ENCODE measurements at places on chromosomes 7 and 10.

DNA sequence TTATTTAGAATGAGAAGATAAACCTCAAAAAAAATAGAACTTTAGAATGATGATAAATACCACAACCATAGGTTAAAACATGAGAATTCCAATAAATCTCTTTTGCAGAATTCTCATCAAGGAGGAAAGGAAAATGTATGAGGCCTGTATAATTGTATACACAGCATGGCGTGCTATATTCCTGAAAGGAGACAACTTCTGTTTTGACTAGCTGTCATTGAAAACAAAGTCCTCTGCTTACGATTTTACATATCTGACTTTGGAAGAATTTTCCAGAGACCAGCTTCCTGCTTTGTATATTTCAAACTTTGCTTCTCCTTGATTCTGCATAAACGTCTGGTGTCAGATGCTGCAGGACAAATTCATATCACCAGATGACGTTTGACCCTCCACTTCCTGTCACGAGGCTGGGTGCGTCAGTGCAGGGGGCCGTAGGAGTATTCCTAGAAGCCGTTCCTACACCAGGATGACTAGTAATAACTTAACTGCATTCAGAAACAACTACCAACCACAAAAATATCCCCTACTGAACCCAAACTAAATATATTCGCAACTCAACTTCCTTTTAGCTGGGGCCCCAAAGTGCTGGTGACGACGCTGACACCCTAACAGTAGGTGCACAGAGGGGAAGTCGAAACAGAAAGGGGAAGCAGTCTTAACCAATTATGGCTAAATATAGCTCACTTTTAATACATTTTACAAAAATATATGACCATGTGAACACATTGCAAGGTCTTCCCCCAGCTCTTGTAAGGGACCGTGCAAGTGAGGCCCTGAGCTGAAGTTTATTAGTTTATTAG, 178.6 kb upstream of the INHBA start:
- no peak for DNase-seq

DNA sequence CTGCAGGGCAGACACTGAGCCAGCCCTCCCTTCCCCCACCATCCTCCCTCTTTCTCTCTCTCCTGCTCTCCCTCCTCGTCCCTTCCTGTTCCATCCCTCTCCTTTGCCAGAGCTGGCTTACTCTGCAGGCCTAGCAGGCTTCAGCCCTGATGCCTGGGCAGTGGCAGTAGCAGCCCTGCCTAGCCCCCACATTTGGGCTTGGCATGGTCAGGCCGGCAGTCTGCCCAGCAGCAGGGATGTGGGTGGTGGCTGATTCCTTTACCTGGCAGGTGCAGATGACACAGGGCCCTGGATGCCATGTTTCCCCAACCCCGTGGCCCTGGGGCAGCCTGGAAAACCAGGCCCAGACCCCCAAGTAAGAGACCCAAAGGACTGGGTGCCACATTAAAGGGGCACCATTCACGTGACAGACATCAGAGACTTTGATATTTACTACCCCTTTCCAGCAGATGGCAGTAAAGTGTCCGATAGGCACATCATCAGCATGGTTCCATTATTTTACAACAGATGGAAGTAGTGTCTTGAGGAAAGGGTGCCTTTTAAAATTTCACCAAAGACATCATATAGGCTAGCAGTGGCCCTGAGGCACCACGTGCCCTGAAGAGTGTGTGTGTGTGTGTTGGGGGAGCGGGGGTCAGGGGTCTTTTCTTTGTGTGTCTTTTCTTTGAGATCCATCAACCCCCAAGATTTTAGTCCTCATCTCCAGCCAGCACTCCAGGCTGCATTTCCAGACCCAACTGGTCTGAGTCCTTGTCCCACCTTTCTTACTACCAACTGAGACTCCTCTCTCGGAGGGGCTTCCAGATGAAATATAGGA, 5.9 kb downstream of the KCP start:
- peak; percentile 78 for DNase-seq

DNA sequence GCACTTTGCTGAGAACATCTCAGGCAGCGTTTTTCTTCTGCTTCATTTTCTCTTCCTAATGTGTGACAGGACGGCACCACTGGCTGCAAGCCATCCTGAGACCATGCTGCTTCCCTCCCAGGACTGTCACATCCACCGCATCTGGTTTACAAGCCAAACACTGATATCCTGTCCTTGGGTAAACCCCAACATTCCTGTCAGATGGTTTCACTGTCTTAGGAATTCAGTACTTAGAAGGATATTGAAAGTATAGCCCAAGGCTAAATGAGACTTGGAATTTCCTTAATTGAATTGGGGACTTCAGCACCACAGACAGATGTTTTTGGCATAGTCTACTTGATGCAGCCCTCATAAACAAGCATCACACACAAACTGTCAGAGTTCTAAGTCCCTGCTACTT, 74.2 kb upstream of the PLXNA4 start:
- DNase-seq, result peak; percentile 57

DNA sequence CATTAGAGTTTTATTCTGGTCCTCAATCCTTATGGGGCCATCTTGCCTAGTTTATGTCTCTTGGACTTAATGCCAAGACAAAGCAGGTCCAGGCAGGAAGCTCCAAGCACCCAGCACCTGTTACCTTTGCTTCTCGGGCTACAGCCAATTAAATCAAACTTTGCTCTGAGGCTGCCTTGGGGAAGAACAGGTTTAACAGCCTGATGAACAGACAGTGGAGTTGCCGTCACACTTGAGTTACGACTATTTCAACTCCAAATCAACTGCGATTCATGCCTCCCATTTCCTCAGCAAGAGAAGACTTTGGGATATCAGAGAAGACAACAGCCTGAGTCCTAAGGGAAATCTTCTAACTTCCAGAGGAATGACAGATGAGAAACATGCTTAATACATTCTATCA, 62.2 kb downstream of the XPNPEP1 start:
- DNase-seq, result no peak

GRCh38 chr7:101935521-101936141, 118.2 kb downstream of the CUX1 start:
- DNase-seq, result no peak

Data from AG08396 (cell line).